ENCODE measurements at places on chromosomes 7 and 10.

- DNase-seq: no peak
Measured at GRCh38 chr7:29397398-29397797, 166.2 kb upstream of the PRR15 start.

- DNase-seq: no peak
Measured at GRCh38 chr7:66054063-66054462, 21.6 kb upstream of the ASL start.

- DNase-seq: no peak
Measured at GRCh38 chr7:68155676-68156075, 1159.0 kb downstream of the TYW1 start.

GRCh38 chr7:32611201-32612099 is 116.2 kb downstream of the AVL9 start:
- DNase-seq: no peak

DNA sequence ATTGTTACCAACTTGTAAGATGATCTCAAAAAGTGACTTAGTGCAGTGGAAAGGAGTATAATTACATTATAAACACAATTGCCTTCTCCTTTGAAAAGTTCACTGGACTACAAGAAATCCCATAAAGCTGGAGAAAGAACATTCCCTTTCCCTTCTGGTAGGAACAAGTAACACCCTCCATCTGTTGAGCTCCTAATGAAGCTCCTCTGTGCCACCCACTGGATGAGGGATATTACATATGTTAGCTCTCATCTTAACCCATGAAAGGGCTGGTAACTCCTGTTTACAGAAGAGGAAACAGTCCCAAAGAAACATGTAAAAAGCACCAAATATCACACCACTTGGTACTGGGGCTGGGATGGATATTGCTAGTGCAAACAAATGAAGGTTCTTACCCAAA is 8.1 kb downstream of the PGAM1 start:
- no peak for DNase-seq

- no peak for DNase-seq
Measured at GRCh38 chr7:84191842-84192241, 2.7 kb downstream of the SEMA3A start.

- DNase-seq: peak; percentile 21
Measured at GRCh38 chr7:79452032-79452494, 1.4 kb downstream of the MAGI2 start.

DNA sequence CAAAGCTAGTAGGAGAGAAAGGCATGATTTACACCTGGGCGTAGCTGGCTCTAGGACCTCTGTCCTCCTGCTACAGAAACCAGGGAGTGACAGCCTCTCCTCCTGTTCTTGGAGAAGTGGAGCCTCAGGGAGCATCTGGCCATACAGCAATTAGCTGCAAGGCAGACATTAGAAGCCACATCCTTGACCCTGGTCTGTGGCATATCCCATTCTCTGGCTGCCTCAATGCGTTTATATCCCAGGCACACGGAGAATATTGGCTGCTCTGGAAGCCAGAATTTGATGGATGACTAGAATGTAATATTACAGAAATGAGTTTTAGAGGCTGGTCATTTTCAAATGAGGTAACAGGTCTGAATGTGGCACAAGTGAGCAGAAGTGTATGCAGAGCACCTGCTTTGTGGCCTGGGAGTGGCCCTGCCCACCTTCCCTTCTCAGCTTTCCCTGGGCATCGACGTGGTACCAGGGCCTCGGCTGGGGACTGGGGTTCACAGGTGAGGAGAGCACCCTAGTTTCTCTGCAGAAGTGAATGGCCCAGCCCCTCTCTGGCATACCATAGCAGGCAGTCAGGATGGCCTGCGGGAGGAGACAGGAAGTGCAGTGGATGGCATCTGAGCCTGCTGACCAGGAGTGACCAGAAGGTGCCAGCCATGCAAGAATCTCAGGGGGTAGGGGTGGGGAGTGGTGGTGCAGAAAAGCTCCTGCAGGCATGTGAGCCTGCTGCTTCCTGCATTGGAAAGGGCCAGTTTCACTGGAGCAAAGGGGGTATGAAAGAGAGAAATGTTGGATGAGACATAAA is 367.2 kb upstream of the ZNF32 start:
- DNase-seq: no peak

- DNase-seq: no peak
Measured at GRCh38 chr7:82840061-82840460, 322.6 kb downstream of the PCLO start.

- DNase-seq: no peak
Measured at GRCh38 chr10:132164761-132165278, 21.9 kb upstream of the DPYSL4 start.

DNA sequence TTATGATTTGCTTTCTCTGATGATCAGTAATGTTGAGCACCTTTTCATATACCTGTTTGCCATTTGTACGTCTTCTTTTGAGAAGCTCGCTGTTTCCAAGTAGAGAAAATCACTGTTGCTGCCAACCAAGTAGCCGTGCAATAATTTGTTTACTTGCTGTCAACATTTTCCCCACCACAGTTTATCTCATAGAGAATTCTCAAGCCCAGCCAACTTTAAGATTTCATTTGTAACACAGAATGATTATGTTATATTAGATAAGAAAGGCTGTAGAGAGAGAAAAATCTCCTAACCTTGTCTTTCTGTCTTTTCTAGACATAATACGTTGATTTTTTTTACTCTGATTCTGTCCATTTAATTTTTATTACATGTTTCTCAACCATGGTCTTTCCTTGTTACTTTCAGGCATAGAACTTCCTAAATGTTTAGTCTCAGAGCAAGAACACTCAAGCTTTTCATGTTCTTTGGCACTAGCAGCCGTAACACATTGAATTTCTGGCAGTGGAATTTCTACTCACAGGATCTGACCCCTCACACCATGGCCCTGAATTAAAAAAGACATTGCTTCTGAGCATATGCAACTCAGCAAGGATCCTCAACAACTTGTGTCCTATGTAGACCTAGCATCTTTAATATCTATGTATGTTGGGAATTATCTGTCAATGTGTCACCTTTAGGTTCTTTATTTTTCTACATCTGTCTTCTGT is 23.1 kb downstream of the RPA3 start:
- no peak for DNase-seq

GRCh38 chr10:16949816-16950215 is 132.6 kb upstream of the RSU1 start:
- no peak for DNase-seq

GRCh38 chr7:137865764-137866163 is 19.0 kb upstream of the DGKI start:
- DNase-seq: no peak

GRCh38 chr7:25802473-25802872 is 349.5 kb upstream of the NFE2L3 start:
- no peak for DNase-seq

- no peak for DNase-seq
Measured at GRCh38 chr7:140267381-140268226, 90.8 kb upstream of the KDM7A start.

- no peak for DNase-seq
Measured at GRCh38 chr7:16926283-16926682, 44.5 kb upstream of the AGR3 start.

DNA sequence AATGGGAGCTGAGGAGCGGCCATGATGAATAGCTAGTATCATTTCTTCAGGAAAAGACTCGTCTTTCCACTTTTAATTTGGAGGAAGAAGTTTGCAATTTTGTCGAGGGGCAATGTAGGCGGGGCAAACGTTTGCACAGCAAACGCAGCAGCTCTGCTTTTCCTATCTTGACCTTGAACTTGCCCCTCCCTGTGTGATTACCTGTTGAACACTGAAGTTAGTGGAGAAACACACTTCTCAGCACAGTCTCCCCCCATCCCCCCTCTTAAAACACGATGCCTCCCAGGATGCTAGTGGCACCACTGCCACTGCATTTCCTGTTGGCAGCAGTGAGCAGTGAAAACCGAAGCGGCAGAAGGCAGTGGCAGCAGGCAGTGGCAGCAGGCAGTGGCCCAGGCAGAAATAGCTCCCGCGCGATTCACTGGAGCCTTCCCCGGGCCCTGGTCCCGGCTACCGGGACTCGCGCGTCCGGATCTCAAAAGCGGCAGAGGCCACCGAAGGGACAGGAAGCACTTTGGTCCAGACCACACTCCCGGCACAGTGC is at the start of gene EPDR1:
EPDR1 (plus strand) TSS at position 336 of the 544 bp plus-strand sequence. CDS start 300 bp downstream, outside the sequence.
- DNase-seq: no peak

DNA sequence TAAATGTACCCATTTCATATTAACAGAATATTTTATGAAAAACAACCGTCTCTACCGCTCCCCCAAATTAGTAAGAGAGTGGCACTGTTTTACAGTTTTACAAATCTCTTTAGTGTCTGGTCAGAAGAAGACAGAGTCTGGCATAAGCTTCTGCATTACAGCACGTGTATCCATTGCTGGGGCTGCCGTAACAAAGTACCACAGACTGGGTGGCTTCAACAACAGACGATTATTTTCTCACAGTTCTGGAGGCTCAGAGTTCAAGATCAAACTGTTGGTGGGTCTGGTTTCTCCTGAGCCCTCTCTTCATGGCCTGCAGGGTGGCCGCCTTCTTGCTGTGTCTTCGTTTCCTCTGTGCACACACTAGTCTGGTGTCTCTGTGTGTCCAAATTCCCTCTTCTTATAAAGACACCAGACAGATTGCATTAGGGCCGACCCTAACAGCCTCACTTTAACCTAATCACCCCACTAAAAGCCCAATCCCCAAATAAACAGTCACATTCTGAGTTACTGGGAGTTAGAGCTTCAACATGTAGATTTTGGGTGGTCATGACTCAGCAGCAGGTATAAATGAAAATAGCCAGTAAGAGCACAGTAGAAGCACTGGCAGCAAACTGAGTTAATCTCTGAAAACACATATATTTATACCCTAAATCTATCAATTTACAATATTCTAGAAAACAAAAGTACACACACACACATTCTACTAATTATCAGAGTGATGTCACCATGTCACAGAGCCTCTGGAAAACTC is 4.0 kb upstream of the SPOCK2 start:
- DNase-seq: no peak

- no peak for DNase-seq
Measured at GRCh38 chr10:93753621-93754250, 4.0 kb upstream of the LGI1 start.

DNA sequence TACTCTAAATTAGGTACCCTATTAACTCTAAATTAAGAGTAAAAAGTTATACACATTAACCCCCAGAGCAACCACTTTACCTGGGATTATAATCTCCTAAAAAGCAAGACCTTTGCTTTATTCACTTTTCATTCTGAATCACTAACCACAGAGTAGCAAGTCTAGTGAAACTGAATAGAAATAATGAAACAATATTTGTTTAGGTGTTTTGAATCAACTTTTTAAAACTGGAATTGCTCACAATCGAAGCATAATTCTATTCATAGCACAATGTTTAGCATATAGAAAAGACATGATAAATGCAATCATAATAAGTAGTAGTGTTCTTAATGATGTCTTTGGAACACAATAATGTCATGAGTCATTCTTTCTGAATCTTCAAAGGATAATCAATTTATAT is 37.0 kb upstream of the CASD1 start:
- DNase-seq: no peak

GRCh38 chr10:71779641-71780040 is 6.3 kb upstream of the VSIR start:
- DNase-seq: no peak

DNA sequence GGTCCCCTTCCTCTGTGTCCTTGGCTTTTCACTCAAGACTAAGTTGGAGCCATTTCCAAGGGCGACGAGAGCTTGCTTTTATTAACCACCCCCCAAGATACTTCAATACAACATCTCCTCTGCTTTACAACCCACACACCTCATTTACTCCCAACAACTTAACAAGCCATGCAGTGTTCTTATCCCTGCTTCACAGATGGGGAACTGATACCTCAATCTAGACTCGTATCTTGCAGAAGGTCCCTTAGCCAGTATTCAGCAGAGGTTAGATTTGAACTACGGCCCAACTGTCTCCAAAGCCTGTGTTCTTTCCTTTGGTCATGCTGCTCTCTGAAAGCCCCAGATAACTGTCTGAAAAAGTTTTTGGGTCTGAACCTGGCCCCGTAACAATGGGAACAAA is 444.8 kb downstream of the GRID1 start:
- no peak for DNase-seq

GRCh38 chr10:118148247-118148646 is 101.5 kb upstream of the RAB11FIP2 start:
- no peak for DNase-seq

DNA sequence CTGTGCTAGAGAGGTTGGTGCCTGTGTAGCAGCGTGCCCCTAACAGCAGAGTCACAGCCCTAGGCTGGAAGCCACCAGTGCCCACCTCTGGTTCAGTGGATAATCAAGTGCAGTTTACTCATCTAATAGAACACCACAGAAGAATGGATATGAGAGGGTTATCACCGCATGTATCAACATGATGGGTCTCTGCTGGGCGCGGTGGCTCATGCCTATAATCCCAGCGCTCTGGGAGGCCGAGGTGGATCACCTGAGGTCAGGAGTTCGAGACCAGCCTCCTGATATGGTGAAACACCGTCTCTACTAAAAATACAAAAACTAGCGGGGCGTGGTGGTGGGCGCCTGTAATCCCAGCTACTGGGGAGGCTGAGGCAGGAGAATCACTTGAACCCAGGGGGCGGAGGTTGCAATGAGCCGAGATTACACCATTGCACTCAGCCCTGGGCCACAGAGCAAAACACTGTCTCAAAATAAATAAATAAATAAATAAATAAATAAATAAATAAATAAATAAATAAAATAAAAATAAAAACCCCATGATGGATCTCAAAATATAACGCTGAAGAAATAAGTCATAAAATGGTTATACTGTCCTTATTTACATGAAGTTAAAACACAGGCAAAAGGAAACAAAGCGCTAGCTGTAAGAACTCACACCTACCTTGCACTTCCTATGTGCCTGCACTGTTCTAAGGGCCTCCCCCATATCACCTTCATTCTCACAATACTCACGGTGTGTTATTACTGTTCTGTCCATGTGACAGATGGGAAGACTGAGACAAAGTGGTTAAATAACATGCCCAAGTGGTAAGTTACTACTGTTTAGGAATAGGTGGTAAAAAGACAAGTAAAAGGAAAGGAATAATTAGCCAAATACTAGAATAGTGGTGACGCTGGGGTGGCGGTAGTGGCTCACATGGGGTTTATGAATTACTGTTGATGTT is 70.9 kb downstream of the AMZ1 start:
- DNase-seq: no peak

DNA sequence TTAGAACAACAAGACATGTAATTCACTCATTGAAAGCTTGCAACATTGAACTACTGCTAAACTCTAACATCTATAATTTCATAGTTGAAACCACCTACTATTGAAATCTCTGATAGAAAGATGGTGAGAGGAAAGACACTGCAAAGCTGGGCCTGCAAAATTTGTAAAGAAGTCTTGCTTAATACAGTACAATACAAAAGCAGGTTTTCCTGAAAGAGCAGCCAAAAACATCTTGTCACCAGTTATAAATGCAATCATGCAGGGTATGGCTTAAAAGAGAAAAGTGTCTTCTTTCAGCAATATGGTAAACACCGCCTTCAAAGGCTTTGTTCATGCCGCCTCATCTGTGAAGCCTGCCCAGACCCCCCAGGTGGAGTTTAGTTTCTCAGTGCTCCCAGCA is 109.2 kb downstream of the ANK3 start:
- DNase-seq: no peak

DNA sequence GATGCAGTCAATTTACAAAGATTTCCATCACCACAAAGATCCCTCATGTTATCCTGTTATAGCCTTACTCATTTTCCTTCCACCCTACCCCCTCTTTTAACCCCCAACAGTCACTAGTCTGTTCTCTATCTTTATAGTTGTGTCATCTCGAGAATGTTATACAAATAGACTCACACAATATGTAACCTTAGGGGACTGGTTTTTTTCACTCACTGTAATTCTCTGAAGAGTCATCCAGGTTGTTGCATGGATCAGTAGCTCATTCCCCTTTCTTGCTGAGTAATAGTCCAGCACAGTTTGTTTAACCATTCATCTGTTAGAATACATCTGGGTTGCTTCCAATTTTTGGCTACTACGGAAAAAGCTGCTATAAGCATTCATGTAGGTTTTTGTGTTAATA is 121.1 kb upstream of the PDE1C start:
- DNase-seq: no peak

All from stimulated activated CD8-positive, alpha-beta memory T cell treated with anti-CD3 and anti-CD28 coated beads, Interleukin-2, amount 100 ng/mL, for 48 hours (primary cell).